ENCODE measurements at places on chromosomes 2 and 18. TPM values are rescaled to one million over a fixed set of nuclear protein-coding genes. Genes with fewer than 3 reads are reported as not detected.

Gene TMEM200C
- total RNA-seq: 2.2 TPM

Gene MYCN
- 3.3 TPM for total RNA-seq

Gene ALLC
- 0.16 TPM for total RNA-seq

Gene FIGN
- total RNA-seq: 6.9 TPM

Gene HOXD12
- 2.2 TPM for total RNA-seq

Gene MCEE
- 56.2 TPM for total RNA-seq

Gene RGPD6
- 99.4 TPM for total RNA-seq

Gene LIPG
- 5.0 TPM for total RNA-seq

Gene RTKN
- total RNA-seq: 18.0 TPM

DNA sequence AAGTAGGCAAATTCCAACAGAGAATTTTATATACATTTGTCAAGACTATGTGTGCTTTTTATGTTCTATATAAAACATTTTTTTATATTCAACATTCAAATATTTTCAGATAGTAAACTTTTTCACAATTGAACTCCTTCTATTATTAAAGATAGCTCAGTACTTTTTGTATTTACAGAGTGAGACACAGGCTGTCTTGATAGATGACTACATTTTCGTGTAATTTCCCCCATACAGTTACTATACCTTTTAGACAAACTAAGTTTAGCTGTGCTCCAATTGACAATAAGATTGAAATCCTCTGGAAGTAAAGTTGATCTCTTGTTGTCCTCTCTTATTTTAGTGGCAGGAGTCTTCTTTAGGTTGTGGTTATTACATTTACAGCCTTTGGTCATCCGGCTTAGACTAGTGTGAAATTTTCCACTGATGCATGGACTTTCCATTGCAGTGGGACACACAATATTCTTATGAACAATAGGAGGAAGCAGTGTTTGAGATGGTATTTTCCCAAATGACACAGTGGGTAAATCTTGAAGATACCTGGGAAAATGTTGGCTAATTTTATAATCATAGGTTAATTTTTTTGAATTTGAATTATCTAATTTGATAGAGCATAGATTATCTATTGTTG, 21.0 kb downstream of the ZSWIM2 start:
- DNase-seq: no peak

DNA sequence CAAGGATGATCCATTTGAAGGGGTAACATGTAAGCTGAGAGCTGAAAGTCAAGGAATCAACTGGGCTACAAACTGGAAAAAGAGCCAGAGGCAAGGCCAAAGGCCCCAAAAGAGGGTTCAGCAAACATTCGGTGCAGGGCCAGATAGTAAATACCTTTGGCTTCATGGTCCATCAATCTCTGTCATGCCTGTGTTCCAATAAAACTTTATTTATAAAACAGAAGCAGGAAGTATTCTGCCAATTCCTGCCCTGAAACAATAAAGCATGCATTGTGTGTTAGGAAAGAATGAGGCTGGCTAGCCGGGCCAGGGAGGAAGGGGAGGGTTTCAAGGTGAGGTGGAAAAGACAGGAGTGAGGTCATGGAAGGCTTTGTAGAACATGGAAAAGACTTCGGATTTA, 107.1 kb downstream of the LBH start:
- DNase-seq: no peak

- no peak for DNase-seq
Measured at GRCh38 chr2:99691926-99692325, 202.1 kb upstream of the REV1 start.

Measured in urinary bladder (tissue), 4 donors.